Amygdala (tissue), 56 donors: ENCODE measurements at places on chromosomes 6 and 20.
A peak's percentile ranks its signal among the peaks of the same experiment; 100 is the strongest.

DNA sequence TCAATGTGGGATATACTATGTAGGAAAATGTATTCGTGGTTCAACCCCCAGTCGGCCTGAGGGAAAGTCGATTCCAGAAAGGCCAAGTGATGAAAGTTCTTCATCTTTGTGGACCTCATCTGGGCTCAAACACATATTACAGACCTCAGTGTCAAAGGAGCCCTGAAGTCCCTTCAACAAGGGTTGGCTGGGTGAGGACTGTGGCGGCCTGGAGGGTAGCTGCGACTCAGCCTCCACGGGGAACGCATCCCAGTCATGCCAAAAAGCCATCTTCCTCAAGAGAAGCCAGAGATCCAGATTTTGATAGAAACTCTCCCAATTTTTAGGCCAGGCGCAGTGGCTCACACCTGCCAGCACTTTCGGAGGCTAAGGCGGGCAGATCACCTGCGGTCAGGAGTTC is 158.6 kb upstream of the PTPN1 start:
- no peak for DNase-seq

DNA sequence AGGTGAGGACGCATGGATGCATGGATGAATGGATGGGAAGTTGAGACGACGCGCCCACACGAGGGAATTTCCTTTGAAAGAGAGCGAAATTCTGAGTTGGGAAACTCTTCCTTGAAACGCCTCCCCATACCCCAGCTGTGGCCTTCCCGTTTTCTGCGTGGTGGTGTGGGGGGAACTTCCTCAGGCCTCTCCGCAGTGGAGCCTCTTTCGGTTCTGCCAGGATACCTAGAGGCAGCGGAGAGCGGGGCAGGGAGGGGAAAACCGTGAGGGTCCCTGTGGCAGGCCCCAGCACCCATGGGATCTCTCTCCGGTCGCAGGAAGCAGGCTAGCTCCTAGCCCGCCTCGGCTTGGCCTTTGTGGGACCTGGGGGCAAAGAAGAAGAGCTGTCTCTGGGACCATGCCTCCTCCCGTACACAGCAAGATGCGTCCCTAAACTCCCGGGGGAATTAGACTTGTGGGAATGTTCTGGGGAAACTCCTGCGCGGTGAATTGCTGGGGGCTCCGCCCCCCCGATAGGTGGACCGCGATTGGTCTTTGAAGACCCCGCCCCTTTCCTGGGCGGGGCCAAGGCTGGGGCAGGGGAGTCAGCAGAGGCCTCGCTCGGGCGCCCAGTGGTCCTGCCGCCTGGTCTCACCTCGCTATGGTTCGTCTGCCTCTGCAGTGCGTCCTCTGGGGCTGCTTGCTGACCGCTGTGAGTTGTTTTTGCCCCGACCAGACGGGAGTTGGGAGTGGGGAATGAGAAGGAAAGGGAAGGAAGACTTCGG is at the start of gene CD40:
TSS of gene CD40 (plus strand) at position 611 of the 764 bp plus-strand sequence. CDS start at position 641, 30 bp downstream.
- DNase-seq = peak; percentile 54

DNA sequence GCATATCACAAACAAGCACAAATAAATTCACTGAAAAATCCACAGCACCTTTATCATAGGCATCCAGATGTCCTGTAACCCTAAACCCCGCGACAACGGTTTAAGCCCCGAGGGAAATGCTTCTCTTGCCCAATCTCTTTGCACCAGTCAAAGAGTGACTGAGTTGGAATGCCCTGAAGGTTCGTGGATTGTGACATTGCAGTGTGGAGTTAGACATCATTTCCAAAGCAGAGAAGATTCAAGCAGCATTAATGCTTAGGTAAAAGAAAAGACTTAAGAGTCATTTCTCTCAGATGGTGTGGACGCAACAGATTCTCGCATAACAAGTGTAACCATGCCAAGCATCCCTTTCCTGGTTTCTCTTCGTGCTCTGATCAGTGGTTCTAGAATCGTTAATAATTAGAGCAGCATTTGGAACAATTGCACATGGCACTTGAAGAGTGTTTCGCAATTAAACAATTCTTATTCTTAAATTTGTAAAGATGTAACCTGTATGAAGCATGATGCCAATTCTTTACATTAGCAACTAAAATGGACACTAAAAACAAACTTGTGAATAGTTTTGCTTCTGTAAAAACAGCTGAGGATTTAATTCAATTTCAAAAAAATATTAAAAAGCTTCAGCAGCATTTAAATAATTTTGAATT is 121.6 kb downstream of the HIVEP2 start:
- no peak for DNase-seq

GRCh38 chr20:37816003-37816402 is 86.9 kb upstream of the VSTM2L start:
- no peak for DNase-seq

DNA sequence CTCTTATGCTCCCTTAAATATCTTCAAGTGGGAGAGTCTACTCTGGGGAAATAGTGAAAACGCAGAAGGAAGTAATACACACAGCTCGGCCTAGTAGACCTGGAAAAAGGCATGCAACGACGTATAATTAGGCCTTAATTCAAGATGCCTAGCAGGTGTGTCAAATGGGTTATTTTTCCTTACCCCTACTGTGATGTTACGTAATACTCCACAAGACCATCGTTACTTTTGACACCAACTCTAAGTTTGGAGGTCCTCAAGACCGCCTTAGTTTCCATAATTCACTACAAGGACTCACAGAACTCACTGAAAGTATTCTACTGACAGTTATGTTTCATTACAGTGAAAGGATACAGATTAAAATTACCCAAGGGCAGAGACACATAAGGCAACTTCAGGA is 1024.3 kb upstream of the MAP3K7 start:
- no peak for DNase-seq

GRCh38 chr20:45328451-45328850 is 19.8 kb downstream of the SDC4 start:
- no peak for DNase-seq

DNA sequence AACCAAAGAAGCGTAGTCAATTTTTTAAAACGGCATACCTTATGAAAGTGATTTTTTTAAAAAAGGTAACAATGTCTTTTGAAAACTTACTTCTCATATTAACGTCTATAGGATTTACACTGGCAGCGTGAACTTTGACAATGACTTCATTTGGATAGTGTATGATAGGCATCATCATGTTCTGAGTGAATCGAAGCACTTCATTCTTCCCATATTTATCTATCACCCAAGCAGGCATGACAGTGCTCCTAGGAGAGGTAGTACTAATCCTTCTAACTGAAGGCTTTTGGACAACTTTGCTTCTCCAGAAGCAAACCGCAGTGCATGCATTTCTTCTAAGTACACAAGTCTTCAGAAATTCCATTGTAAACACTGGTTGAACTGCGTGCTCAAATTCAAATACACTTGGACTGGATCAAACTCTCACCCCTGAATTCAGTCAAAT is 618 bp downstream of the RTN4IP1 start:
- DNase-seq = no peak

DNA sequence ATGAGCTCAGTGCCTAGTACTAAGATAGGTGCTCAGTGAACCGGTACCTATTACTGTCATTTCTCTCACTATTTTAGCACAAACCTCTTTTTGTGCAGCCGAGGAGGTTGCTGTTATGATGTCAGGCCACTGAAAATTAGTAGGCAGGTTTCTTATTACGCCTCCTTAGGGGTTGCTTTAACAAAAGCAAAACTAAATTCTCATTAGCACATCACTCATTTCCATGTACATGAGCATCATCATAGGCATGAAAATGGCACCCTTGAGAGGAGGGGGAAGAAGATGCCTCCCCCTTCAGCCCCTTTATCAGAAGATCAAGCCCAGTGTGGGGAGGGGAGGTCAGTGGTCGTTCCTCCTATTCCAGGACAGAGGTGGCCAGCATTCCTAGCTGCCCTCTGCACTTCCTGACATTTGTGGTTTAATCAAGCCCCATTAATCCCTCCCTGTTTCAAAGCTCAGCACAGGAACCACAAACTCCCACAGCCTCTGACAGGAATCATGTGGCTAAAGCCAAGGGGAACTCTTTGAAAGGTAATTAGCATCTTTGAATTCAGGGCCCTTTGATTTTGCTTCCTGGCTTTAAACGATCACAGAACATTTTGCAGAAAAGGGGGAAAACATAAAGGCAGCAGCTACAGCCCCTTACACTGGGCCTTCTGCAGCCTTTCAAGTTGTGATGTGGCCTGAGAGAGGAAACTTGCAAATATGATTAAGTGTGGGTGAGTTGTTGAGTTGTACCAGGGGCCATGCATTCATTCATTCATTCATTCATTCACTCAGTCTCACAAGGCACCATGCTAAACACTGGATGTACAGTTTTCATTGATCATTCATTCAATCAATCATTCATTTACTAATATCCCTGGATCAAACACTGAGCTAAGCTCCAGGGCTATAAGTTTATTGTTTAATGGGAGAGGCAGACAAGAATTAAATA is 31.9 kb upstream of the PSMF1 start:
- DNase-seq = no peak

GRCh38 chr6:57242505-57242904 is 20.4 kb upstream of the RAB23 start:
- no peak for DNase-seq

DNA sequence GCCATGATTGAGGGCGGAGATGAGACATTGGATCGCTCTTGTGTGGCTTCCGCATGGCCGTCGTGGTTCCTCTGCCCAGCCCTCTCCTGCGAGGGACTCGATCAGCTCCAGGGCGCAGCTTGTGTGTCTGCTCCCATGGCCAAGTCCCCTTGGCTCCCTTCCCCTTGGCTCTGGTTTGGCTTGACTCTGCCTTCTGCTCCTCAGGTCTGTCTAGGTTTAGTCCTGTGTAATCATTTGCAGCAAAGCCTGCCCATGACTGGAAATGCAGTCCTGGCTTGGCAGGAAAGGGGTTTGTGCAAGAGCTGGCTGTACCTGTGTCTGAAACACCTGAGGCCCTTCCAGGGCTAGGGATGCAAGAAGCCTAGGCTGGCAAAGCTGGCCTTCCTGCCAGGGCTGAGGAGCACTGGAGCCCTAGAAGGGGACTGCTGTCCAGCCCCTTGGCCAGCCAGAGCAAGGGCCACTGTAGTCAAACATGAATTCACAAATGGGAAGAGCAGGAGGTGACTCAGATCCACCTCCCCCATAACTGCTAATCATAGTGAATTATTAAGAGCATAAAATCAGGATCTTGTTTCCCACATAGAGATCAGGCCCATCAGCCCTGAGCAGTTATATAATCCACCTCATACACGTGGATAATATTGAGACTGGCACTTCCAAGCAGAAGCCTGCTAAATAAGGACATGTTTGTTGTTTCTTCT is 196.8 kb downstream of the FARS2 start:
- DNase-seq = no peak

GRCh38 chr20:35823937-35824336 is 52.1 kb downstream of the PHF20 start:
- no peak for DNase-seq

DNA sequence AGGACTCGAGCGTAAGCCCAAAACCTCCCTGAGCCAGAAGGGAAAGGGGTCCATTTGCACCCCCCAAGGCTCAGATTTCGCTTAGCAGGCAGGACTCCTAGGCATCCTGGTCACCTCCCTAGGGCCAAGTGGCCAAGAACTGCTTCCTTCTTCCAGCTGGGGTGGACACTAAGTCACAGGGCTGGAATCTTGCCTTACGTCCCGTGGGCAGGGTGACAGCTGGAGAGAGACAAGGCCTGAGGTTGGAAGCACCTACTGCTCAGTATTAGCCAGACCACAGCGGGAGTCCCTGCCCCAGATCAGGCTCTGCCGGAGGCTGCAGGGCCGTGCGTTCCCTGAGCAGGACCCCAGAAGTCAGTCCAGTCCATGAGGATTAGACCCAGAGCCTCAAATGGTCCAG is 19.7 kb downstream of the LAMA5 start:
- no peak for DNase-seq

GRCh38 chr6:48426636-48427035 is 315.6 kb upstream of the PTCHD4 start:
- DNase-seq = no peak

DNA sequence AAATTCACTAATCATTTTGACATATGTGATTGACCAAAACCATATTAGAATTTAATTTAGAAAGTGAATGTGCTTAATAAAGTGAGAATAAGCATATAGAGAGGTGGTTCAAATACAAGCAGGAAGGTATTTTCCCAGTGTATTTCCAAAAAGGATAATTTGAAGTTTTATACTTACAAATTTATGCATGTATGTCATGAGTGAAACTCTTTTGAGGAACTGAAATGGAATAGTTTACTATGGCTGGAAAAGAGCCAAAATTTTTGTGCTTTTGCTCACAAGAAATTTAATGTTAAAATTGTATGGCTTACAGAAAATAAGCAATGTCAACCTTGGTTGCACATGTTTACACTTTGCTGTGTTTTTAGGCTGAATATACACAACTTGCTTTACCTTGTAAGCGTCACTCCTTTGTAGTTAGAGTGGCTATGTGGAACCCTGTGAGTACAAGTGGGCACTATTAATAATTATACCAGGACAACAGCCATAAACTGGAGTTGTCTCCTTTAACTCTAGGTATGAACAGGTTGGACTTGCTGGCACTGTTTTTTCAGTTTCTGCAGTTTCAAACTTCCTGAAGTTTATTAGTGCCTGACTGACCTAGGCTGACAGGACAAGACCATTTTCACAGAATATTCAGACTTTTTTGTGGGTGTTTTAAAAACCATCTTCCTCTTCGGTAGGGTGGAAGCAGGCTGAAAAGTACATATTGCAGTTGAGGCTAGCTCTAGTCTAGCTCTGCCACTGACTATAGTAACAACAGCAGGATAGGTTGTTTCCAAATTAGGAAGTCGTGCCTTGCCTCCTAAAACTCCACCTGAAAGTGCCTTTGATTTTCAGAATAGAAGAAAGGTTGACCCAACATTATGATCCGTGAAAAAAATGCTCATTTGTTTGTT is 6.0 kb downstream of the AFDN start:
- DNase-seq = no peak

GRCh38 chr20:31713312-31714273 is 9.1 kb downstream of the BCL2L1 start:
- no peak for DNase-seq

- DNase-seq = no peak
Observed at GRCh38 chr6:145643760-145644159, 91.6 kb downstream of the EPM2A start.

DNA sequence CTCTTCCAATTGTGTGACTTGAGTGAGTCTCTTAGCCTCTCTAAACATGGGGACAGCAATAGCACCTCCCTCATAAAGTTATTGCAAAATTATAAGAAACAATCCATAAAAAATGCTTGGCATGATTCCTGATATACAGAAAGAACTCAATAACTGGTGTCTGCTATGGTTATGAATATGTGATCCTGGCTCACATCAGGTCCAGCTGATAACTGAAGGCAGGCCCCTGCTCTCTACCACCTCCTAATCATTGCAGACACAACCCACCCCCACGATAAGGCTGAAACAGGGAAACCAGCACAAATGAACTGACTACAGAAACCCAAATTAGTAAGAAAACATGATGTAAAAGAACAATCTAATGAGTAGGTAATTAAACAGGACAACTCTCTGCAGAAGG is 5.4 kb downstream of the TRIM15 start:
- no peak for DNase-seq
